RCC 7860 (cell line): ENCODE measurements at places on chromosomes 6 and 20.

GRCh38 chr20:57618091-57618763 lies 2.0 kb downstream of the ZBP1 start:
- DNase-seq = peak; percentile 81

DNA sequence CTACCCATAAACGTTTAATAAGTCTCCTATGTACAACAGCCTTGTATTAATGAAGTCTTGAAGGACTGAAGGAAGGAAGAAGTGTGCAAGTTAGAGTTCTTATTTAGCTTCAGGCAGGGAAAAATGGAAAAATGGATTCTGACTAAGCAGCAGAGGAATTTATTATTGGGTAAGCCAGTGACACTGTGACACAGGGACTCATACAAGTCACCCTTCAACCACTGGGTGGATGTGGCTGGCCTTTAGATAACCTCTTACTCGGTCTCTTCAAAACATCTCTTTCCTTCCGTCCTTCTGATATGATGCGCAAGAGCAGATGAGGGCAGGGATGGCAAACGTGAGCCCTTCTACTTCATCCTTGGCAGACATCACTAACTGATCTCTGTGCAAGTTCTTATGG lies 145.6 kb downstream of the DHX35 start:
- DNase-seq = peak; percentile 47

GRCh38 chr6:165814679-165815078 lies 151.6 kb upstream of the PDE10A start:
- no peak for DNase-seq

- DNase-seq = no peak
These were observed 30.2 kb upstream of the BCAS1 start for GRCh38 chr20:54100563-54100962.

DNA sequence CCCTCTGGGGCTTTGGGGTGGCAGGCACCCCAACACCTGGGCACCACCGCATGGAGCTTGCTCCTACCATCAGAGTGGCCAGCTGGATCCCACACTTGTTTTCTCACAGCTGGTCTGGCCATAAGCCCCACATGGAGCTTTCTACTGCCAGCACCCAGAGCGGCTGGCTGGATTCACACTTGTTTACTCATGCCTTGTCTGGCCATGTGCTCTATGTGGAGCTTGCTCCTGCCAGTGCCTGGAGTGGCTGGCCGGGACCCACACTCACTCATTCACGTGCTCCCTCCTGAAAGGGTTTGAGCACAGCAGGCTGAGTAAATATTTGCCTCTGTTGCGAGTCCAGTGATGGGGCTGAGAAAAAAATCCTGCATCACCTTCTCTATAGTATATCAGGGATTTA lies 487.0 kb downstream of the CD109 start:
- no peak for DNase-seq

DNA sequence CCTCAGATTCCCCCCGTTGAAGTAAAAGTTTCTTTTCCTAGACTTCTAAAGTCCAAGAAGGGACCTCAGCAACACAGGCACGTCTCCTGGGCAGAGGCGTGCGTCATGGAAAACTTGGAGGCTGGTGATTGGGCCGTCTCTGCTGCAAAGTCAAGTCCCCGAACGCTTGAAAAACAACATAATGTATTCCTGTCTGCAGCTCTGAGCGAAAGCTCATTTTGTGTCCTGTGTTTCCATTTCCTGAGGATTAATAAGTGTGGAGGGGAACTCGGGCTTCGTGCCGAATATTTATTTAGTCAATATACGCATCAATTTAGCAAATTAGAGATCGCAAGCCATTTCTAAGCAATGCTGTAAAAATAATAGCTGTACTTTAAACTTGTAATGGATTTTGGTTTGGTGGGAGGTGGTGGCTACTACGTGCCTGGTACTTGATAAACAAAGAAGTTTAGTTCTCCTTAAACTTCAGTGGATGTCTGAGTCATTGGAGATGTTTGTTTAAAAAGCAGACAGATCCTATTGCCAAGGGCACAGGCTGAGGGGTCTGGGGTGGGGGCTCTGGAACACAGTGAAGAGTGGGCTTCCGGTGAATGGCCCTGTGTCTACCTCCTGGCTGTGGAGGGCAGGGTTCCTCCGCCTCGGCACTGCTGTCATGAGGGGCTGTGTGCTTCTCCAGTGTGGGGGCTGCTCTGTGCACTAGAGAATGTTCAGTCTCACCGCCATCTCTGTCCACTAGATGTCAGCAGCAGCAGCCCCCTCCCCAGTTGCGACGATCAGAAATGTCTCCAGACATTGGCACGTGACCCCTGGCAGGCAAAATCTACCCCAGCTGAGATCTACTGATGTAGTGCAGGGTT lies 21.8 kb downstream of the PCK1 start:
- no peak for DNase-seq

- DNase-seq = no peak
These were observed 30.7 kb downstream of the SLC22A3 start for GRCh38 chr6:160378882-160379281.
